ENCODE measurements at places on chromosomes 2 and 18. TPM values are rescaled to one million over a fixed set of nuclear protein-coding genes. Genes with fewer than 3 reads are reported as not detected.

Gene CASP10
- total RNA-seq = 15.7 TPM

Gene GPR75
- total RNA-seq = 3.7 TPM

Gene ADAM23
- 0.15 TPM for total RNA-seq

Gene SLC5A6
- 89.2 TPM for total RNA-seq

Gene ACVR1
- total RNA-seq = 46.5 TPM

- no peak overlapping the region for H3K27ac ChIP-seq
- H3K4me3 ChIP-seq = no peak overlapping the region
- no peaks in the 10 kb centered on the region for H3K4me1 ChIP-seq
- no peaks in the 10 kb centered on the region for H3K36me3 ChIP-seq
- peaks cover 17% of the 10 kb centered on the region for H3K27me3 ChIP-seq
These were observed 148.1 kb downstream of the ACKR3 start for GRCh38 chr2:236717729-236718128.

- H3K27me3 ChIP-seq = peaks cover 11% of the 10 kb centered on the region
- no peaks in the 10 kb centered on the region for H3K36me3 ChIP-seq
- H3K4me3 ChIP-seq = no peak overlapping the region
These were observed 22.8 kb upstream of the IL37 start for GRCh38 chr2:112887964-112888749.

- no peaks in the 10 kb centered on the region for H3K36me3 ChIP-seq
- H3K4me3 ChIP-seq = no peak overlapping the region
- H3K27me3 ChIP-seq = peaks cover 20% of the 10 kb centered on the region
- no peak for DNase-seq
- H3K4me1 ChIP-seq = no peaks in the 10 kb centered on the region
- no peak overlapping the region for H3K27ac ChIP-seq
These were observed 72.9 kb downstream of the ZBTB7C start for GRCh38 chr18:48336332-48336731.

GRCh38 chr2:148028781-148029180 lies 7.9 kb downstream of the MBD5 start:
- H3K27me3 ChIP-seq = no peaks in the 10 kb centered on the region
- peaks cover 19% of the 10 kb centered on the region for H3K4me1 ChIP-seq
- no peak overlapping the region for H3K4me3 ChIP-seq
- H3K27ac ChIP-seq = no peak overlapping the region
- H3K36me3 ChIP-seq = peaks cover 4% of the 10 kb centered on the region

GRCh38 chr2:65292106-65292400 lies 64.4 kb downstream of the ACTR2 start:
- H3K4me1 ChIP-seq = peaks cover 7% of the 10 kb centered on the region
- H3K27me3 ChIP-seq = peaks cover 31% of the 10 kb centered on the region
- H3K4me3 ChIP-seq = no peak overlapping the region
- no peak overlapping the region for H3K27ac ChIP-seq
- H3K36me3 ChIP-seq = no peaks in the 10 kb centered on the region

- H3K27ac ChIP-seq = no peak overlapping the region
- DNase-seq = no peak
- peaks cover 44% of the 10 kb centered on the region for H3K36me3 ChIP-seq
- peaks cover 36% of the 10 kb centered on the region for H3K4me1 ChIP-seq
- H3K27me3 ChIP-seq = no peaks in the 10 kb centered on the region
These were observed 174.3 kb downstream of the BCL2 start for GRCh38 chr18:63145166-63145850.

GRCh38 chr18:59431131-59431530 lies 72.1 kb upstream of the LMAN1 start:
- H3K36me3 ChIP-seq = no peaks in the 10 kb centered on the region
- no peak overlapping the region for H3K4me3 ChIP-seq
- peaks cover 7% of the 10 kb centered on the region for H3K27me3 ChIP-seq
- no peak for DNase-seq
- H3K4me1 ChIP-seq = no peaks in the 10 kb centered on the region

DNA sequence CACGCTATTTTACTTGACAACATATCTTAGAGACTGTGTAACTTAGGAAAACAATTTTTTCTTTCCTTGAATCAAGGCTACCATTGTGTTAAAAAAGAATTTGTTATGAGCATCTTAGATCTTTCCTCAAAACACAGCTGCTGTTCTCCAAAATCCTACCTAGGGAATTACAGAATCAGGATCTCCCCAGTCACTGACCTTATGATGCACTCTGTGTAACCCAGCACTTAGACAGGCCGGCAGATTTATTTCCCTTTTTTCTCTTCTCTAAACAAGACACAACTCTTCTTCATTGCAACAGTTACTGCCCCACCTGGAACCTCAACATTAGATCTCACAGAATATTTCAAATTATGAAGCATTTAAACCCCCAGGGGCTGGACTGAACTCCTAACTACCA lies 13.5 kb upstream of the C2orf15 start:
- no peak for DNase-seq
- H3K27me3 ChIP-seq = peaks cover 3% of the 10 kb centered on the region
- no peak overlapping the region for H3K27ac ChIP-seq

- DNase-seq = no peak
- H3K4me3 ChIP-seq = no peak overlapping the region
- H3K4me1 ChIP-seq = no peaks in the 10 kb centered on the region
- H3K27ac ChIP-seq = no peak overlapping the region
- H3K36me3 ChIP-seq = no peaks in the 10 kb centered on the region
These were observed 340.6 kb upstream of the DCC start for GRCh38 chr18:51999351-51999750.

- no peak for DNase-seq
- no peak overlapping the region for H3K4me3 ChIP-seq
- H3K27ac ChIP-seq = no peak overlapping the region
- no peaks in the 10 kb centered on the region for H3K36me3 ChIP-seq
- H3K4me1 ChIP-seq = no peaks in the 10 kb centered on the region
- no peaks in the 10 kb centered on the region for H3K27me3 ChIP-seq
These were observed 20.2 kb upstream of the SFXN5 start for GRCh38 chr2:73091696-73092095.

DNA sequence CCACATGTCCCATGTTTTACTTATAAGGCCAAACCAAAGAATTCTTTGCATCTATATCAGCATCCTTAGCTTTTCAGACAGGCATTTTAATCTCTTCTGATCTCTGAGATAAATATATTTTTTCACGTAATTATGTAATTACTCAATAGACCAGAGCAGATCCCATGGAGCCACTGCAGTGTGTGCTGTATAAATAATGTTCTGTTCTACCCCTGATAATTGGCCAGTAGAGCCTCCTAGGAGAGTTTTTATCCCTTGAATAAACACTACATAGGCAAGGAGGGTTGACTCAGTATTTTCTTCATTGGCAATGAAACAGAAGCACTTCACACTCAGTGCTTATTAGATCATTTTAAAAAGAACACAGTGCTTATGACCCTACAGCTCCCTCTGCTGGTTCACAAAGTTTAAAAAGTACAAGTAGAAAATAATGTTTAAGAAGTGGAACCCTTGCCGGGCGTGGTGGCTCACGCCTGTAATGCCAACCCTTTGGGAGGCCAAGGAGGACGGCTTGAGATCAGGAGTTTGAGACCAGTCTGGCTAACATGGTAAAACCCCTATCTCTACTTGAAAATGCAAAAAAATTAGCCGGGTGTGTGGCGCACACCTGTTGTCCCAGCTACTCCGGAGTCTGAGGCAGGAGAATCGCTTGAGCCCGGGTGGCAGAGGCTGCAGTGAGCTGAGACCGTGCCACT lies 91.9 kb downstream of the PPP1R1C start:
- no peak overlapping the region for H3K27ac ChIP-seq
- no peak overlapping the region for H3K4me3 ChIP-seq
- peaks cover 4% of the 10 kb centered on the region for H3K27me3 ChIP-seq

DNA sequence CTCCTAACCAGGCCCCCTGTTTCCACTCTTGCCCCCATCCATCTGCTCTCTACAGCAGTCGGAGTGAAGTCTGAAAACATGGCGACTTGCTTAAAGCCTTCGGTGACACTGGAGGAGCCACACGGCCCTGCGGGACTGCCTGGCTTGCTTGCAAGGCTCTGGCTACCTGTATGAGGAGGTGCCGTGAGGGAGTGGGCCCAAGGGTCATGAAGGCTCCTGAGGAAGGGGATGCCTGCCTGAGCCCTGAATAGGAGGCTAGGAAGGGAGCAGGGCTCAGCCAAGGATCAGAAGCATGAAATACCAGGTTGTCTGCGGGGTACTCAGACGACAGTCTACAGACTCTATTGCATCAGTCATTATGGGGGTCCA lies 75.4 kb downstream of the EMX1 start:
- H3K36me3 ChIP-seq = no peaks in the 10 kb centered on the region
- H3K27ac ChIP-seq = no peak overlapping the region
- H3K27me3 ChIP-seq = no peaks in the 10 kb centered on the region
- no peak for DNase-seq

DNA sequence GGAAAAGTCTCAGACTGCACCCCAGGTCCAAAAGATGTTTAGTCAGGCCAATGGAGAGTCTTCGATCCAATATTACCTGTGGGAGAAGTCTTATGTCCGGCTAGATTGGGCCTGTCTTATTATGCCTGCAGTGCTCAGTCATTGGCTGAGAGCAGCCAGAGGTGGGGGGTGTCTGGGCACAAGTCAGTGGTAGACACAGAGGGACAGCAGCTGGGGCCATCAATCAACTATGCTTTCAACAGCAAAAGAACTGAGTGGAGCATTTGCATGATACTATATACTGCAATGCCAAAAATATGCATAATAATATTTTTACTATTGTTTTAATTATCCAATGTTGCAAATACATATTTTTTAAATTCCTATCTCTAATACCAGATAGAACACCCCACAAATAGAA lies 298.6 kb upstream of the CDH20 start:
- H3K4me1 ChIP-seq = no peaks in the 10 kb centered on the region
- no peaks in the 10 kb centered on the region for H3K36me3 ChIP-seq
- no peak for DNase-seq
- no peak overlapping the region for H3K4me3 ChIP-seq
- no peaks in the 10 kb centered on the region for H3K27me3 ChIP-seq

- no peaks in the 10 kb centered on the region for H3K36me3 ChIP-seq
- no peak overlapping the region for H3K4me3 ChIP-seq
- DNase-seq = no peak
- no peaks in the 10 kb centered on the region for H3K4me1 ChIP-seq
- peaks cover 15% of the 10 kb centered on the region for H3K27me3 ChIP-seq
These were observed 32.1 kb downstream of the ADRA2B start for GRCh38 chr2:96083989-96084857.

DNA sequence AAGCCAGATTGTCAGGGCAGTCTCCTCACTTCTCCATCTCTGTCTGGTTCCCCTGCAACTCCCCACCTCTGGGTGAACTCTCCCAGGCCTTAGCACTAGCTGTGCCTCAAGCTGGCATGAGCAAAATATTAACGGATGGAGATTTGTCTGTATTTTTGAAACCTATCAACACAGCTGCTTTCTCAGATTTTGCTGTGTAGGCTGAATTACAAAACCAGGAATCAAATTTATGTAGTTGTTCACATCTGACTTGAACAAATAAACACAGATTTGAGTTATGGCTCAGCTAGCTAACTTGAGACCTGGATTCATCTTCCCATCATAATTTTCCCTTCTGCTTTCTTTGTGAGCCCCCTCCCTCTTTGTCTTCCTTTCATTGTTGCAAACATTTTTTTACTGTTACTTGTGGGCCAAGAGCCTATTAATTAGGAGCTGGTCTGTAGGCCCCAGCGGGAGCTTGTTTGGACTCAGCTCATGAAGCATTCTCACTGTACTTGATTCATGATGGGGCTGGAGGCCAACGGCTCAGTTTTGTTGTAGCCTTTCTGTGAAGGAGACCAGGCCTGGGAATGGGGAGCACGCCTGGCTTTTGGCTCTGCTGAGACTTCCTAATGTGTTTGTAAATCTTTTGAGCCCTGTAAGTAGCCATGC lies 164.1 kb upstream of the GATA6 start:
- DNase-seq = no peak
- no peaks in the 10 kb centered on the region for H3K27me3 ChIP-seq
- H3K27ac ChIP-seq = no peak overlapping the region
- H3K4me3 ChIP-seq = no peak overlapping the region
- no peaks in the 10 kb centered on the region for H3K4me1 ChIP-seq
- H3K36me3 ChIP-seq = no peaks in the 10 kb centered on the region

DNA sequence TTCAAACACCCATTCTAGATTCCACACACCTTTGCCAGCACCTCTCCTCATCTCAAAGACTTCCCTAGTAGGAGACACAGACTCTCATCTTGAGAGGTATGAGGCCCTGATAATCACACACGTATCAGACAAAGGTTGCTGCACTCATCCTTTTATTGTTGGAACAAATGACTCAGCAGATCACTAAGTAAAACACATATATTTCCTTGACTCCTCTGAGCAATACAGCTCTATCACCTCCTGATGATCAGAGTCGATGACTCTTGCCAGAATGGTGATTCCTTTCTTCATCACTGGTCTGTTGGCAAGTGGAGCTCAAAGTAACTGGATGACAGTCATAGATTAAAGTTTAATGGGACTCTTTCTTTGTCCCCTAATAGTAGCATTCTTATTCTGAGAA lies 1049.2 kb upstream of the ZEB2 start:
- no peak overlapping the region for H3K4me3 ChIP-seq
- no peaks in the 10 kb centered on the region for H3K36me3 ChIP-seq
- no peaks in the 10 kb centered on the region for H3K4me1 ChIP-seq

DNA sequence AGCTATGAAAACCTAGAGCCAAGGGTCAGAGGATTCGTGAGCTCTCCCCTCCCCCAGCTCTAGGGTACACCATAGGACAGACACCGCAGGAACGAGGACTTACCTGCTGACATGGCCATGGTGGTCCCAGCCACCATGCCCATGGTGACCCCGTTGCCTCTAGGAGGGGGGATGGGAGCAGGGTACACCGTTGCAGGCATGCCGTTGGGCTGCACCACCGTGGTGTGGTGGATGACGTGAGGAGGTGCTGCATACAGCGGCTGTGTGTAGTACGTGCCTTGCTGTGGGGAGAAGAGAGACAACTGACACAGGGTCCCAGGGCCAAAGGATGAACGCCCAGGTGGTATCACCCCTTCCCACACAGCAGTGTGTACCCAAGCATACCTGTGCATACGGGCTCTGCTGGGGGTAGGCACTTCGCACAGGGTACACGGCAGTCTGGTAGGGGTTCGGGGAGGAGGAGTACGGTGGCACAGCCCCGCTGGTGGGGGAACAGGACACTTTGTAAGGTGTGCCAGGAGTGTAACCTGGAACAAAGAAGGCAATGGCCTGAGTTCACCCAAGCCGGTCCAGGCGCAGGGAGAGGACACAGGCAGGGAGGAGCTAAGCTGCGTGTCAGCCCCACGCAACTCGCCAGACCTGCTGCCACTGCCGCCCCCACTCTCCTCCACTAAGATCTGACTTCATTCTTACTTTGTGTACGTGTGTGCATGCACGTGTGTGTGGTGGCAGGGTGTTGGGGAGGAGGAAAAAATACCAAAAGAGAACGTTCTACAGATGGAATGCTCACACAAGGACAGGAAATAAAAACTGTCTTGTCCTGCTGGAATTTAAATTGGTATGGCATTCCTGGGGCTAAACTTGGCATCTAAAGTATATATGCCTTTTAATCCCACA lies 37.8 kb downstream of the FAM168B start:
- H3K4me1 ChIP-seq = peaks cover 17% of the 10 kb centered on the region
- no peak overlapping the region for H3K4me3 ChIP-seq
- no peak overlapping the region for H3K27ac ChIP-seq
- DNase-seq = no peak
- H3K36me3 ChIP-seq = peaks cover 37% of the 10 kb centered on the region

DNA sequence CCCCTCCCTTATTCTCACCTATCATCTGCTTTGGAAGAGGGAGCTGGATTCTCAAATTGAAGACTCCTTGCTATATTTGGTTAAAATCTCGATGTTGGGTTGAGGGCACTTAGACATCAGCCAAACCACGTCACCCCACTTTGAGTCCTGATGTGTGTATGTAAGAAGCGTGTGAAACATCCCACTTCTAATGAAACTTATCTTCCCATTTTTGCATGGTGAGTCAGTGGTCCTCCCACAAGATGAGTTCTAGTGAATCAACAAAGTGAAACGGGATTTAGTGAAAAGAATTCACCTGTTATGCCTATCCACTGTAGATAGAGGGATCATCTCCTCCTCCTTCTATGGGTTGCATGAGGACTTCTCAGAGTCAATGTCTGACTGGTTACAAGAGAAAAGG lies 51.4 kb upstream of the SPRED2 start:
- peaks cover 6% of the 10 kb centered on the region for H3K27me3 ChIP-seq
- H3K36me3 ChIP-seq = no peaks in the 10 kb centered on the region
- H3K4me3 ChIP-seq = no peak overlapping the region
- no peaks in the 10 kb centered on the region for H3K4me1 ChIP-seq
